MM.1S (cell line): ENCODE measurements at places on chromosomes 13 and 19.
A peak's percentile ranks its signal among the peaks of the same experiment; 100 is the strongest.

GRCh38 chr13:26047040-26047439, 4.8 kb downstream of the SHISA2 start:
- DNase-seq: no peak

DNA sequence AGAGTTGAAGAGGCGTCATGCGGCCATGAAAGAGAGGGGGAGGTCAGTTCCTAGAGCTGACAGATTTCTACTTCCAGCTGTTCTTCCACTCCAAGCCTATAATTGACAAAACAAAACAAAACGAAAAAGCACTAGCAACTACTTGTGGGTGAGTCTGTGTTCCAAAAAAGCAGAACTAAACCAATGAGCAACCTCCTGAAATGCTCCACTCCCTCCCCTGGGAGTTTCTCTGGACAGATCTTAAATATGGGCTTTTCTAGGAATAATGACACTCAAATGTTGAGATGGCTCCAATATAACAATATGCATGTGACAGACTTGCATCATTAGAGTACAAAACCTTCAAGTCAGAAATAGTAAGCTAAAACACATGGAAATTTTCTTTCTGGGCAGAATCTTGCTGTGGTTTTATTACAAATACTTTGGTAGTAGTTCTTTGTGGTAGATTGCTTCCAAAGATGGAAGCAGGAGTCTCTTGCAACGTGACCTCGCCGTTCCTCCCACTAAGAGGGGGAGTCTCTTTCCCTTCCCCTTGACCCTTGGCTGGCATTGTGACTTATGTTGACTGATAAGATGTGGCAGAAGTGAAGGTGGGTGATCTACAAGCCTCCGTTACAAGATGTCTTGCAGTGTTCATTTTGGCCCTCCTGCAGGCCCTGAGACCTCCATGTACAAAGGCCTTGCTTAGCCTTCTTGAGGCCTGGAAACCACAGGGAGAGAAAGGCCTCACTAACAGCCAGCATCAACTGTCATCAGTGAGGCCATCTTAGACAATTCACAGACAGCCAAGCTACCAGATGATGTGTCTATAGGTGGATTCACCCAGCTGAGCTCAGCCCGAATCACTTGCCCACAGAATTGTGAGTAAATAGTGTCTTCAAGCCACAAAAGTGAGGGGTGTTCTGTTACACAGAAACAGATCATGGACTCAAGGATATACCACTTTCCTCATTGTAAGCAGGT, 173.1 kb upstream of the RFC3 start:
- DNase-seq: no peak

DNA sequence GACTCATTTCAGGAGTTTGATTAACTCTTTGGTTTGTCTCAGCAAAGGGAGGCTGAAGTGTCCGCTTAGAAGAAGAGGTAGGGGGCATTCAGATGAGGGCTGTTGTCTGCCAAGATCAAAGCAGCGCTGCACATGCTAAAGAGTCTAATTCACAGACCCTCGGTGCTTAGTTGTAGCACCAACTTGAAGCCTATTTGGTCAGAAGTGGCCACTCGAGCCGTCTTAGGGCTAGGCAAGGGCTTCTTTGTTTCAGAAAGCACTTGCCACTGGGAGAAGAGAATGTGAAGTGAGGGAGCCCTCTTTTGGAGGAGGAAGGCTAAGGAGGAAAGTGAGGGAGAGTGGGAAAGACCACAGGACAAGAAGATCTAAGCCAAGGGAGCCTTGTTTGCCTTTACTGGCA, 313.4 kb upstream of the TMTC4 start:
- DNase-seq: no peak

DNA sequence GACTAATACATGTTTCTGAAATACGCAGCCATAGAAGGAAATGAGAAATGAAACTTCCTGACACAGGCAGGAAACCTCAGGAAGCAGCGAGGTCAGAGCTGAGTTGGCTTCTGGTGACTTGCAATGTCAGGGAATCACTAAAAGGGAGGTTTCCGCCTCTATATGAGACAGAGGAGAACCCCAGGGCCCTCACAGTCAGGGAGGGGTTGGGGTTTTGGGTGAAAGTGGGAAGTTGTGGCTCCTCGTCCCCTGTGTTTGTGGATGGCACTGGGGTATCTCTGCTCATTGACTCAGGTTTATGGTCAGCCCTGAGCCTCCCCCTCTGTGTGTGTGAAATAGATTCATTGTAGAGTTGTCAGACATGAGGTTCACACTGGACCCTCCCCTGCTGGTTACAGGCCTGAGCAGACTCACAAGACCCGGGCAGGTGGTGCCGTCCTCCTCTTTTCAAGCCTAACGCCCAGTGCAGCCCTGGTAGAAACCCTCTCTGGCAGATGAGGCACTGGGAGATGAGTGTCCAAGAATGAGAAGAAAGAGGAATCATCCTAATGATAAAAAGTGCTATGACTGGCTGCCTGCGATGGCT, 5.5 kb upstream of the LILRA6 start:
- peak; percentile 69 for DNase-seq

DNA sequence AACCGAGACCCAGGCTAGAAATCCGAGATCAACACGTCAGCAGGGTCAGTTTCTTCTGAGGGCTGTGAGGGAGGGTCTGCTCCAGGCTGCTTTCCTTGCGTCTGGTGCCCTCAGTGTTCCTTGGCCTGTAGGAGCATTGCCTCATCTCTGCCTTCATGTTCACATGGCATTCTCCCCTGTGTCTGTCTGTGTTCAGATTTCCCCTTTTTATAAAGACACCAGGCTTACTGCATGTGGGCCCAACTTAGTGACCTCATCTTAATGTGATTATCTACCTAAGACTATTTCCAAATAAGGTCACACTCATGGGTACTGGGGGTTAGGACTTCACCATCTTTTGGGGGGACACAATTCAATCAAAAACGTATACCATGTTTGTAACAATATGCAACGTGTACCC, 57.2 kb upstream of the C1QTNF9 start:
- DNase-seq: no peak

DNA sequence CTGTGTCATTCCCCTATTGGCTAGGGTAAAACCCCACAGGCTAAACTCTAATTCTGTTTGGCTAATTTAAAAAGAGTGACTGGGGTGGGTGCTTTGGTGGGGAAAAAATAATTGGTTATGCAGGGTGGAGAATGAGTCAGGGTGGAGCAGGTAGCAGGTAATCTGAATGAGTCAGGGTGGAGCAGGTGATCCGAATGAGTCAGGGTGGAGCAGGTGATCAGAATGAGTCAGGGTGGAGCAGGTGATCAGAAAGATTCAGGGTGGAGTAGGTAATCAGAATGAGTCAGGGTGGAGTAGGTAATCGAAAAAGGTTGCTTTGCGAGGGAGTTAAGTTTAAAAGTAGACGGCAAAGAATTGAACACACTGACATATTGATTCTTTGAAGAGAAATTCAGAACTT, 1218.8 kb upstream of the ATXN8OS start:
- no peak for DNase-seq

- DNase-seq: no peak
Observed at GRCh38 chr13:113948034-113948742, 25.7 kb downstream of the C13orf46 start.

GRCh38 chr13:60114499-60115028, 49.2 kb downstream of the DIAPH3 start:
- DNase-seq: no peak

- peak; percentile 26 for DNase-seq
Observed at GRCh38 chr19:46537136-46538097, 41.8 kb upstream of the PNMA8B start.

DNA sequence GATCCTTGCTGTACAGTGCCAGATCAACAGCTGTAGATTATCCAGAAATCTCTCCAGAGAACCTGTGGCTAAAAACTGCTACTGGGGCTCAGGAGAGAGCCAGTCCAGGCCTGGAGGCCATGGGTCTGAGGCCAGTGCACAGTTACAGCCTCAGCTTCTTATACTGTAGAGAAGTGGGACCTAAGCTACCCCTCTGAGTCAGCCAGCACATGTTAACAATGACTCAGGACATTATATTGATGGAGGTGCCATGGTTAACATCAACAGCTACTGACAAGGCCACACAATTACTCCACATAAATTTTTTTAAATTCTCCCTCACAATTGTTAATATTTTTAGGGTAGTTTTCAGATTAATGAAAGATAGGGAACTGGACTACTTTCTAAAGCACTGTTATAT, 138.5 kb downstream of the RBM26 start:
- DNase-seq: no peak

GRCh38 chr19:8481201-8481600, 21.2 kb downstream of the PRAM1 start:
- DNase-seq: no peak

DNA sequence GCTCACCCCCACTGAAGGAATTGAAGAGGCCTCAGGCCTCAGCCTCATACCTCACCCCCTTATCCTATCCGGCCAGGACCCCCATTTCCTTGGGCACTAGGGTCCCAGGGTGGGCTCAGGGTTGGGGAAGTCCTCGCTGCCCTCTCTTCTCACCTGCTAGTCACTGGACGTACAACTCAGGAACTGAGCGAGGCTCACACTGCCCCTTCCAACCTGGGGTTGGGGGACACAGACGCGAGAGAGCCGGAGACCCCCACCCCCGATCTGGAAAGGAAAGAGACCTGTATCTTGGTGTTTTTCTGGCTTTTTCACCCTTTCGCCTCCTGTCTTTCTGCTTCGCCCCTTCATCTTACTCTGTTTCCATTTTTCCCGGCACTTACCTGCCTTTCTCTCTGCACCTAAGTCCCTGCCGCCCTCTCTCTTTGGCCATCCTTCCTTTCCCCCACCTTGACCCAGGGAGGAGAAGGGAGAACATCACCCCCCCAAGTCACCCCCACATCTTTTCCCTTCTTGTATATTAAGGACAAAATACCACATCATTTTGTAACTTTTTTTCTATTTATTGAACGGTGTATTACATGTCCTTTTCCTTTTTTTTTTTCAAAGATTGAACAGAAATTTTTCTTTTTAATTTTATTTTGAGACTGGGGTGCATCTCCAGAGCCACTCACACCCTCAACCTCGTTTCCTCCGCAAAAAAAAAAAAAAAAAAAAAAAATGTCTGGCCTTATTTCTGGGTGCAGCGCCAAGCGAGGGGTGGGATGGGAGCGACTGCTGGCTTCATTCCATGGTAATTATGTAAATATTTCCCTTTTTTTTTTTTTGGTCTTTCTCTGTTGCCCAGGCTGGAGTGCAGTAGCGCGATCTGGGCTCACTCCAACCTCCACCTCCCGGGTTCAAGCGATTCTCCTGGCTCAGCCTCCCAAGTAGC, 36.6 kb downstream of the ZSWIM4 start:
- DNase-seq: no peak

GRCh38 chr13:20487927-20488326, 37.7 kb downstream of the CRYL1 start:
- peak; percentile 14 for DNase-seq

DNA sequence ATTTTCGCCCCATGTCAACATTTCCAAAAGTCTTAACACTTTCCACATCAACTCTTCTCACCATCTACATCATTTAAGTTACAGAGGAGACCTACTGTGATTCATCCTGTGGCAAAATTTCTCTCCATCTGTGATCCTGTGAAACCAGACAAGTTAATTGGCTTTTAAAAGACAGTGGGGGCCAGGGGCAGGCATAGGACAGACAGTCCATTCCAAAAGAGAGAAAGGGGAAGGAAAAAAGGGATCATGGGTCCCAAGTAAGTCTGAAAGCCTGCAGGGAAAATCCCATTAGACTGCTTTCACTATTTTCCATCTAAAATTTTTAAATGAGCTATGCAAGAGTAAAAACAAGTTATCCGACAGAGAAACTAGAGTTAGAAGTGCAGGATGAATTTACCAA, 121.0 kb downstream of the MRPL57 start:
- no peak for DNase-seq
